DMS79 treated with DMSO at 0.1 percent for 48 hours (cell line): ENCODE measurements at places on chromosomes 1 and 21.

DNA sequence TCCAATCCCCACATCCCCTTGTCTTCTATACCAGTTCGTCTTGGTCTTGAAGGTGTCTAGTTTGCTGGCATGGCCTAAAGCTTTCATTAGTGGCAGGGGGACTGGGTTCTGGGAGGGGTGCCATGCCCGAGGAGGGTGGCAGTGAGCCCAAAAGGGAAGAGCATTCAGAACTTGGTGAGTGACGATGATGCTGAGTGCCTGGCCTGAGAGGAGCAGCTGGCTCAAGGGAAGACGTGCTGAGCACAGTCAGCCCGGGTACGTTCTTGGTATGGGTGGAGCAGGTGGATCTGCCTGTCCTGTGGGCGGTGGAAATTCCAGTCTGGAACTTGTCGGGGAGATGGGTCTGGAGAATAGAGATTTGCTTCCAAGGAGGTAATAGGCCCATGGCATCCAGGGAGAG is 4.6 kb downstream of the FDPS start:
- DNase-seq, result no peak

DNA sequence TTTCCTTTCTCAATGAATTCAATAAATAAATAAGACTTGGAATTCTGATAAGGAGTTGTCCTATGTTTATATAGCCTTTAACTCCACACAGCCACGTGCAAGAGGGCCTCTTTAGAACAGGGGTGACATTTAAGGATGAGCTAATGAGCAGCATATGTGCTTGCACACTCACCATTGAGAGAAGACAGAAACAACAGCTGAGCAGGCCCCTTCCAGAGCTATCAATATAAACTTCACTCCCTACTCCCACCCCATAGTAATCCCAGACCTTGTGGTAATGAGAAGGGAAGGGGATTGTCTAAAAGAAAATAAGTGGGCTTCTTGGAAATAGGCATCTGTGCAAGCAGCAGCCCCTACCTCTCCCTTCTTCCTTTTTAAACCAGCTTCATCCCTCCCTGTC is 176.0 kb downstream of the SEC16B start:
- peak; percentile 2 for DNase-seq

DNA sequence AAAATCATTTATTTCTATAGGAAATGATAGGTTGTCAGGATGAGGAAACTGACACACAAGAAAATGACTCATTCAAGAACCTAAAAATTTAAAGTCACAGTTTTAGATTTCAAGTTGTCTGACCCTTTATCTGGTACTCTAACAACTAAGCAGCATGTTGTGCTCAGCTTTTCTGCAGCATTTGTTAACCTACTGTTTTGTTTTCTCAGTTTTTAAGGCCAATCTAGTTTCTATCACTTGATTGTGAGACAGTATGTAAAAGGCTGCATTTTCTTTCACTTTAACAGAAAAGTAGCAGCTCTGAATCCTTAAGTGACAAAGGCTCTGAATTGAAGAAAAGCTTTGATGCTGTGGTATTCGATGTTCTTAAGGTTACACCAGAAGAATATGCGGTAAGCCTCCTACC is 59.1 kb downstream of the RALGPS2 start:
- DNase-seq, result no peak

DNA sequence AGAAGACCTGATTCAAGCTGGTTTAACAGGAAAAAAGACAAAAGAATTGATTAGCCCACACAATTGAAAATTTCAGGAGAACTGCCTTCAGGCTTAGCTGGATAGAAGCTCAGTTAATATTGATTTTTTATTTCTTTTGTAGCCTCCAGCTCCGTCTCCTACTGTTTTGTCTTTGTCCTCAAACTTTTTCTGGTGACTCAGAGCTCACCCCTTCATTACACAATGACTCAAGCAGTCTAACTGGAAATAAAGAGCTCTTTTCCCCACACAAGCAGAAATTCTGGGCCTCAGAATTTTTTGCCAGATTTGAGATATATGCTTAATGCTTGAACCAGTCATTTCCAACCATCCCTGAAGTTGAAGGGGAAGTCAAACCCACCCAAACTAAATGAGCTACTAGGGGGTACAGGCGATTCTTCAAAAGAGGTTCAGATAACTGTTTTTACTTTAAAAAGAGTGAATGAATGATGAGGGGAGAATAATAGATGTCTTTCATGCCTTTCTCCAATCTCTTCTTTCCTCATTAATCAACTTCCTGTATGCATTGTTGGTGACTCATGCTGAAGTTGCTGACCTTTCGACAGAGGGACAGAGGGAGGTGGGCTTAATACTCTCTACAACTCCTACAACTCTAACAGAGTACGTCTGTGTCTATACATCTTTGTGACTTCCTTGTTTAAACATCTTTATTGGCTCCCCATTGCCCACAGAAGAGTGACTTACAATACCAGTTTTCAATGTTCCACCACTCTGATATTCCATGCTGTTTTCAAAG is 6.2 kb upstream of the ACP6 start:
- DNase-seq, result no peak

DNA sequence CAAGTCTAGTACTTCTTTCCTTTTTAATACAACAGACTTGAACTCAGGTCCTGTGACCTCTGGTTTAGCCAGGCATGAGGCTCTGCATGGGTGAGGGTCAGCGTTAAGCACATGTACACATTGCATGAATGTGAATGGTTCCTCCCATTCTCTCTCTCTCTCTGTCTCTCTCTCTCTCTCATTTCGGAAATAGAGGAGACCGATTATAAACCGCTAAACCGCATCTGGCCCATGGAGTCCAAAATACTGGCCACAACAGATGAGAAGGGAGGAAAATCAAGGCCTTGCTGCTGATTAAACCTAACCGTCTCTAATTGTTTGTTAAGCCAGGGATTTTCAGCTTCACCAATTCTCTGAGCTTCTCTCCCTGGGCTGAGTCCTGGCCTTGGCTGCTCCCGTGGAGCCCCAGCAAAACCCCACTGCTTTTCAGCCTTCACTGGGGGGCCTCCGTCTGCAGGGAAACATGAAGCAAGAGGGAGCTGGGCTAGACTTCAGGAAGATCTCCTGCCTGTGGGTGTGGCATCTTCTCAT is 6.6 kb downstream of the RSPO1 start:
- no peak for DNase-seq

GRCh38 chr1:116910379-116911187 is 867 bp downstream of the PTGFRN start:
- DNase-seq, result peak; percentile 34

DNA sequence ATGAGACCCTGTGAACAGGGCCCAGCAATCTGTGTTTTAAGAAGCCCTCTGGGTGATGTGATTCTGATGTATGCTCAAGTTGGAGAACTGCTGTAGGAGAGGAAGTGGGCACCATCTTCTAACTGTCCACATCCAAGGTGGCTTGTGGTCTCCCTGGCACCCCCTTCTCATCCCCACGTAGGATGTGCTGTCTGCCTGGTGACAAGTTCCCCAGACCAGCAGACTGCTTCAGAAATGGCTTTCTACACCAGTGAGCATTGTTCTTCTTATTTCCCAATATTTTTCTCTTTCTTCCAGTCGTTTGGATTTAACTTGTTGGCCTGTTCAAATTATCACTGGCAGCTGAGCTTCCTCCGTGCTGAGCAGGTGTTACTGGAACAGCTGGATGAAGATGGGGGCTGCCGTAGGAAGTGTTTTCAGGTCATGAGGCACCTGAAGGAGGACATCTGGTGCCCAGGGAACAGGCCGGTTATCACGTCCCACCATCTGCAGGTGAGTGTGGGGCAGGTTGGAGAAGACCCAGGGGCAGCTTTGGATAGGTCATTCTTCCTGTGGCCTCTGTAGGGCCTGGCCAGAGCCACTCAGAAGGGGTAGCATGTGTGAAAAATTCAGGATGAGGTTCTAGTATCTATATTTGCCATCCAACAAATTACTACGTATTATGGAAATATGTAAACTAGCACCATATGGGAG is 16.8 kb downstream of the MAB21L3 start:
- no peak for DNase-seq

DNA sequence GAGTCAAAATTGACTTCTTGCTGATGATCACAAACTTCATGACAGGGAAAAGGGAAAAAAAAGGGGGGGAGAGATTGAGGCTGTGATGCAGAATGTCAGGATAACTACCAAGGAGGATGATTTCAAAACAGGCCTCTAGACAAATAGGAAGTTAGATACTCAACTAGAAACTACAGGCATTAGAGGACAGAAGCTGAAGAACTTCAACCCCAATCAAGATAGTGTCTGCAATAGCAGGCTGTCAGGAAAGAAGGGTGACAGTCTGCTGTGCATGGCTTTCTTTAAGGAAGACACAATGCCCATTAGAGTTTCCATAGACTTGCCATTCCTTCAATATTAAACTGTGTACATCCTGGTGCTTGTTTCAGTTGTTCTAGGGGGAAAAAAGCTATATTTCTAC is 257.2 kb downstream of the TTLL7 start:
- no peak for DNase-seq

DNA sequence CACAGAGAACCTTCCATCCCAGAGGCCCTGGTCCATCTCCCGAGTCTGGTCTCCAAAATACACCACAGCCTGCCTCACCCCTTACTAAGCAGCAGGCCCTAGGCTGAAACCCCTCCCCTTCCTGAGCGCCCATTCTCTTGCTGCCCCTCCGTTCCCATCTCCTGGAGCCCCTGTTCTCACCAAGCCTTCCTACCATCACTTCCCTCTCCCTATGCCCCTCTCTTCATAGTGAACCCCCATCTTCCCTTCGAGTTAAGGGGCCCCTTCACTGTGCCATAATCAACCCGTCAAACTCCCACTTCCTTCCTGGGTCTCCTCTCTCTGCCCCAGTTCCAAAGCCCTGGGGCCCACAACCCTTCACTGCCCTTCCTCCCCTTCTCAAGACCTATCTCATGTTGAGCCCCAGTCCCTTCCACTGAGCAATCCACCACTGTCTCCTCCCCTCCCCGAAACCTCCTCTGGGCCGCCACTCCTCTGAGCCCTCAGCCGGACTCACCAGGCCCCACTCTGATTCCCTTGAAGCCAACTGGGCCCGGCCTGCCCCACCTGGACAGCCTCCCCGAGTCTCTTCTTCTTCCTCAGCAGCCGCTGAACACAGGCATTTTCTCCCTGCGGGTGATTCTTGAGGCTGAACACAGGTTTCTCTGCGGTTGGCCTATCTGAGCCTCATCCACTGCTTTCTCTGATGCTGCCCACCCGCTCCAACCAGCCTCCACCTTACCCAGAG is 42.2 kb upstream of the WASF2 start:
- no peak for DNase-seq

DNA sequence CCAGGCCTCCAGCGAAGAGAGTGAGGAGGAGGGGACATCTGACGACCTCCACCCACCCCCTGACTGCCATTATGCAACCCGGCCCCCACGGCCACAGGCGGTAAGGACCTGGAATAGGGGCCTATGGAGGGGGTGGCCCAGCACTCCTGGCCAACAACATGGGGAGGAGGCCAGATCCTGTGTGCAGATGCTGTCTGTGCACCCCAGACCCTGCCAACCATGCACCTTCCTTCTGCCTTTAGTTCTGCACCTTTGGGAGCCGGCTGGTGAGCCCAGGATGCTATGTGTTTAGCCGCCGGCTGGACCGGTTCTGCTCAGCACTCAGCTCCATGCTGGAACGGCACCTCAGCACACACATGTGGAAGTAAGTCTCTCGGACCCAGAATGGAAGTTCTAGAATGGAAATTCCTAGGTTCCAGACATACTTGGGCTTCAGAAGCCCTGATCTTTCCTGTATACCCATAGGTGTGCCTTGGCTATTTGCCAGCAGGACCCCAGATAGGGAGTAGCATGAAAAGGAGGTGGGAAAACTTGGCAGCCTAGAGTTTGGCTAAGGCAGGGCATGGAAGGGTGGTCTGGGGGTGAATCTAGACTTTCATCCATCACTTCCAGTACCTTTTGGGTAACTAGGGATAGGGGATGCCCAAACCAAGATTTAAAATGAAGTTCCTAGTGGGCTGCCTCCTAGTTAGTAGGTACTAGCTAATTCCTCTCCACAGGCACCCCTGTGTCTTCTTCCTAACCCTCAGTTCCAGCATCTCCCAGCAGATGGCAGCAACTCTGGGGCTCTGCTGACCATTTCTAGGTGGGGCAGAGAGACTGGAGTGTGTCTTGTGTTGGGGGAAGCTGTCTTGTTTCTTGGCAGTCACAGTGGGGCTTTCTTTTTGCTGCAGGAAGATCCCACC is 3.6 kb upstream of the CYB561D1 start:
- peak; percentile 32 for DNase-seq

- peak; percentile 65 for DNase-seq
These were observed 2.8 kb upstream of the ZBTB7B start for GRCh38 chr1:154999571-155000410.

DNA sequence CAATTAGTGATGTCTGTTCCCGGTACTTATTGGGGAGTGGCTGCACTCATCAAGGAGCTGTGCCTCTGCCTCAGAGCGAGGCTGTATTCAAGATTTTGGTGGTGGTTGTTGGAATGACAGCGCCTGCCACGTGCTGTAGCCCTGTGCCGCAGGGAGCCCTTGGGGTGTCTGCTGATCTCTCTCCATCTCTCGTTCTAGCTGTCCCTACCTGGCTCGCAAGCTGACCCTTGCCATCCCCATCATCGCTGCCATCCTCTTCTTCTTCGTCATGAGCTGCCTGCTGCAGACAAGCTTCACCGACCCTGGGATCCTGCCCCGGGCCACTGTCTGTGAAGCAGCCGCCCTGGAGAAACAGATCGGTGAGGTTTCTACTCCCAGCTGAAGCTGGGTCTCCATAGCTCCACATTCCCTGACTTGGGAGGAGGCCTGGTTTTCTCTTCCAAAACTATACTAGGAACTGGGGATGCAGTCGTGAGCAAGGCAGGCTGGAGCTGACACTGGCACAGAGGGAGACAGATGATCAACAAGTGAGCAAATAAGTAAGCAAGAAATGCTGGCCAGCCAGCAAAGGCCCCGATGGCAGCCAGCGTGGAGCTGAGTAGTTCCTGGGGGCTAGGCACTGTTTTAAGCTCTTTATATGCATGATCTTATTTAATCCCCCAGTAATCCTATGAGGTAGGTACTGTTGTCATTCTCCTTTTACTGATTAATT is 5.9 kb downstream of the ZDHHC18 start:
- DNase-seq, result no peak

DNA sequence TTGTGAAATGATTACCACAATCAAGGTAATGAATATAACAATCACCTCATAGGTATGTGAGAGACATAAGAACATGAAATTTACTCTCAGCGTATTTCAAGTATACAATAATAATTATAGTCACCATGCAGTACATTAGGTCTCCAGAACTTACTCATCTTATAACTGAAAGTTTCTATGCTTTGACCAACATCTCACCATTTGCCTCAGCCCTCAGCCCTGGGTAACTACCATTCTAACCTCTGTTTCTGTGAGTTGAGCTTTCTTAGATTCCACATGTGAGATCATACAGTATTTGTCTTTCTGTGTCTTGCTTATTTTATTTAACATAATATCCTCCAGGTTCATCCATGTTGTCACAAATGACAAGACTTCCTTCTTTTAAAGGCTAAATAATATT is 57.3 kb downstream of the AGO3 start:
- DNase-seq, result no peak

GRCh38 chr1:89652373-89652772 is 19.5 kb downstream of the LRRC8C start:
- no peak for DNase-seq

GRCh38 chr1:167076136-167076710 is 14.0 kb downstream of the GPA33 start:
- no peak for DNase-seq

- DNase-seq, result no peak
These were observed 197.8 kb downstream of the ZNF648 start for GRCh38 chr1:181863736-181864135.
